GM10248 (cell line): ENCODE measurements at places on chromosomes 5 and 9.

DNA sequence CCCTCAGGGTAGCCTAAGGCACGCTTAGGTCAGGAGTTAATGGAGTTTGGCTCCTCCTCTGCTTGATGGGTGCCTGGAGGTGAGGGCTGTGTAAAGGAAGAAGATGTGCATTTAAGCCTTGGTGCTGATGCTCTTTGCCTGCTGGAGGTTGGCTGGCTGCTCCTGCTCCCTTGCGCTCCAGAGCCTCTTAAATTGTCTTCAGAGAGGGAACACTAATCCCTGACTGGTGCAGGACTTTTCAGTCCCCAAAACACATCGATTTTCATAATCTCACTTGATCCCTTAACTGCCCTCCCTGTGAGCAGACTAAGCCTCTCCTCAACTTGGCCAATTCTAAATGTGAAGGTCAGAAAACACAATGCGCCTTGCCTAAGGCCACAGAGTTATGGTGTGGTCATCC lies 16.2 kb upstream of the TCOF1 start:
- DNase-seq = no peak

DNA sequence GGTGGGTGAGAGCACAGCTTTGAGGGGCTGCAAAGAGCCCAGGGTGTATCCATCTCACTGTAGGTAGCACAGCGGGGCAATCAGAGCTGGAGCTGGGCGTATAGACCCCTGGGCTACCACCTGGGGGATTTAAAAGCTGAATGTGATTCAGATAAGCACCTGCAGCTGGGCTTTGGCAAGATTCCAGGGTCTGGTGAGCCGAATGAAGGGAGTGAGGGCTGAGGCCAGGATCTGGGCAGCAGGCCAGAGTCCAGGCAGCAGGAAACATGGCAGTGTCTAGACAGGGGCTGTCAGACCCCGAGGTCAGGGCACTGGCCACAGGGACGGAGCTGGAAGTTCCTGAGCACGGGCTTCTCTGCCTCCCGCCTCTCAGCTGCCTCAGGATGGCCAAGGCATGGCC lies 8.7 kb downstream of the ASS1 start:
- no peak for DNase-seq

DNA sequence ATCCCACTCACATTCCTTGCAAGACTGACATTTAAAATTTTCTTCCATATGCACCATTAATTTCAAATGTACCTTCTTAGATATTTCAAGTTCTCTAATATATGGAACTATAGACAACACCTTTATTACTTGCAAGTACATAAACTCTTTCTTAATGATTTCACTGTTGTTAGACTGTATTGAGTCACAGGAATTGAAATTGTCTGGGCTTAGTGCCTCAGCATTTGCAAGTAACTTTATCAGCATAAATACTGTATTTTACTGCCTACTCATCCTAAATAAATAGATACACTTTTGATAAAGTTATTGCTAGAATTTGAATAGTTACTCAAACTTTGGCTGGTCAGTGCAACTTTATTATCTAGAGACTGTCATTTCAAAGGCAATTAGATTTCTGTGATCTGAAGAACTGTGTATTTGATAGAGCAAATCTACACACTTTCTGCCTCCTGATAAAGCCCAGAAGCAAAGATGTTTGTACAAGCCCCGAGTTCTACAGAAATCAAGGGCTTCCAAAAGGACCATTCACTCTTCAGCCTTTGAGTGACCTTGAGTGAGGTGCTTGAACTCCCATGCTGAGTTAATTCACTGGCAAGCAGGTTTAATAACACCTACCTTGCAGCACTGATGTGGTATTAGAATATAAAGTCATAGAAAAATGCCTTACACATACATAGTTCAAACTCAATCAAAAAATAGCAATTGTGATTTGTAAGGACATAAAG lies 91.6 kb downstream of the COX7C start:
- DNase-seq = no peak

DNA sequence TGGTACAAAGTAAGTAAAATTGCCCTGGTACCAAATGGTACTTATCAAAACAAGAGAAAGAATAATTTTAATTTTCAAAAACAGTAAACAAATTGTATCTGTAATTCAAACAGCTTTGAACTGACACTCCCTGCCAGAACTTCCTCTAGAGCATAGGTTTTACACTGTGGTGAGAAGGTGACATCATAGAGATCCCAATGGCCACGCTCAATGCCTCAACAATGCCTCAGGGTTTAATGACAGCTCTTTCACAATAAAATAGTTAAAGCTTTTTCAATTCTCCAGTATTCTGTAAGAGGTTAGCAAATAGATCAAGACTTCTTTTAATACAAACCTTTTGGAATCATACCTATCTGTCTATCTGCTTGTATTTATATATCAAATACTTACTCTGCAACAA lies 437.1 kb downstream of the PRR16 start:
- no peak for DNase-seq

GRCh38 chr9:121634329-121635261 lies 16.8 kb upstream of the DAB2IP start:
- DNase-seq = peak; percentile 71

- no peak for DNase-seq
Observed at GRCh38 chr9:130587921-130588320, 8.5 kb downstream of the FUBP3 start.

GRCh38 chr9:13952906-13953305 lies 361.0 kb downstream of the NFIB start:
- DNase-seq = no peak

DNA sequence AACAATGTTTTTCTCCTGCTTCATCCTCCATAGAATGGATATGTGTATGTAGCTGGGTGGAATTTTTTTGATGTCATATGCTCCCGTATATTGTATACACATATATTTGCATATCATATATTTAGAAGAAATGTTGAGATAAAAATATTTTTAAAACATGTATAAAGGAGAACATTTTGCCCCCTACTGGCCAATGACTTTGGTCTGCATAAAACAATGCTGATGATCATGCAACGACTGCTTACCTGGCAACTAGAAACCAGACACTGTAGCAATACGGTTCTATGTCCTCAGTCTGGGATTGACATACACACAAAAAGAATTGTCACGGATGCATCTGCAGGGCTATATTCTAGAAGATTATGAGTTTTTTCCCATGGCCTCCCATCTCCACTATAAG lies 503.6 kb downstream of the ELAVL2 start:
- no peak for DNase-seq

- no peak for DNase-seq
Observed at GRCh38 chr5:168304349-168304748, 12.9 kb downstream of the WWC1 start.

DNA sequence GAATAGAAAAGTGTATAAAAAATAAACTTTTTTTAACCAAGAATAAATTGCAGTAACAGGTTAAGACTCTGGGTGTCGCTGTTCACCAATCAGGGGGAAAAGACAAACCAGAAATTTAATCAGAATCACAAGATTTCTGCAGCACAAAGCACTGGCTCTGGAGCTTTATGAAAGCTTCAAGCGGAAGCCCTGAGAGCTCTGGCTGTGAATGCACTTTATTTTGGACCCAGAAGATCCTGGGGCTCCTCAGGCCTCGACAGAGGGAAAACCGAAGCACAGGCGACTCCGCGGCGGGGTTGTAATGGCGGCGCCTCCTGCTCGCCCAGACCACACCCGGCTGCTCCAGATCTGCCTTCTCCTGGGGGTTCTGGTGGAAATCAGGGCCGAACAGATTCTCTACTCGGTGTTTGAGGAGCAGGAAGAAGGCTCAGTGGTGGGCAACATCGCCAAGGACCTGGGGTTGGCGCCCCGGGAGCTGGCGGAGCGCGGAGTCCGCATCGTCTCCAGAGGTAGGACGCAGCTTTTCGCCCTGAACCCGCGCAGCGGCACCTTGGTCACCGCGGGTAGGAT lies at the start of gene PCDHGA4:
TSS of gene PCDHGA4 (plus strand) at position 122 of the 570 bp plus-strand sequence. CDS start at position 209, 87 bp downstream.
- DNase-seq = no peak

DNA sequence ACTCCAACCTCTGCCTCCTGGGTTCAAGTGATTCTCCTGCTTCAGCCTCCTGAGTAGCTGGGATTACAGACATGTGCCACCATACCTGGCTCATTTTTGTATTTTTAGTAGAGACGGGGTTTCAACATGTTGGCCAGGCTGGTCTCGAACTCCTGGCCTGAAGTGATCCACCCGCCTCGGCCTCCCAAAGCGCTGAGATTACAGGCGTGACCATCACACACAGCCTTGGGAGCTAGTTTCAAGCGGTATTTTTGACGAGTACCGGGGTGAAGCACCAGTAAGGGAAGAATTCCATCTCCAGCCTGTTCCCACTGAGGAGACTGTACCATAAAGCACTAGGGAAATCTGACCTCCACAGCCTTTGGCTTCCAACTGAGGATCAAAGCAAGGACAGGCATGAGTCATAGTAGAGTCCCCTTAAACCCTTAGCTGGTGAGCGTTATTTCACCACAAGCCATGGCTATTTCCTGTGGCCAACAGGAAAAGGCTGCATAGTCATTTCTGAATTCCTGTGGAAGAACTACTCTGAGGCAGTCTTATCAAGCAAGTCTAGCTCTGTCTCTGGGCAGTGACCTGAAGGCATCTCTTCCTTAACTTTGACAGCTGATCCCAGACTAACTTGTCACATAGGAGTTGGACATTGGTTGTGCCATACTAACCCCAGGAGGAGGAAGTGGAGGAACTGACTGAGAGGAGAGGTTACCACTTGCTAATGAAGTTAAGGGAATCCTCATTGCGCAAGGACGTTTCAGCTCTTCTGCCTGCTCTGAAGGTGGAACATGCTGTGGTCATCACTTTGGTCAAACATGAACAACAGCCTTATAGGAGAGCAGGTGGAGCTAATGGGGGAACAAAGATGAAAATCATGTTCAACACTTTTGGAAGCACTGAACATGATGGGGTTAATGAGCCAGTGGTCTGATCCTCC lies 85.8 kb upstream of the DMRT1 start:
- no peak for DNase-seq

GRCh38 chr5:10233505-10233904 lies 16.2 kb downstream of the ATPSCKMT start:
- DNase-seq = no peak

GRCh38 chr5:77251921-77252320 lies 41.4 kb downstream of the PDE8B start:
- DNase-seq = no peak

DNA sequence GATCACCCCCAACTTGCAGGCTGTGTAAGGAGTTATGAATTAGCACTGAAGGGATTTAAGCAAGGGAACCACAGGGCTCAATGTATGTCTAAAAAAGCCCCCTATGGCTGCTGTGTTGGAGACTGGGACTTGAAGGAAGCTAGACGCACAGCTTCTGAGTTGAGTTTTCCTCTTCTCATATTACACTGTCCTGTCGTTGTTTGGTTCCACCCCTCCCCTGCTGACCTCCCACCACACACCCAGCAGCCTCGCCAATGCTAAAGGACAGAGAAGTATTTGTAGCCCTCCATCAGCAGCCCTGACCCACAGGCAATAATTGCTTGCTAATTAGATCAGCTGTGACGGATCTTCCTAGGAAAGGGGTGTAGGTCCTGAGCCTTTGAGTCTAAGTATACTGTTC lies 15.1 kb upstream of the CARTPT start:
- DNase-seq = no peak

GRCh38 chr9:8437876-8438275 lies 638.3 kb upstream of the DMAC1 start:
- DNase-seq = no peak

DNA sequence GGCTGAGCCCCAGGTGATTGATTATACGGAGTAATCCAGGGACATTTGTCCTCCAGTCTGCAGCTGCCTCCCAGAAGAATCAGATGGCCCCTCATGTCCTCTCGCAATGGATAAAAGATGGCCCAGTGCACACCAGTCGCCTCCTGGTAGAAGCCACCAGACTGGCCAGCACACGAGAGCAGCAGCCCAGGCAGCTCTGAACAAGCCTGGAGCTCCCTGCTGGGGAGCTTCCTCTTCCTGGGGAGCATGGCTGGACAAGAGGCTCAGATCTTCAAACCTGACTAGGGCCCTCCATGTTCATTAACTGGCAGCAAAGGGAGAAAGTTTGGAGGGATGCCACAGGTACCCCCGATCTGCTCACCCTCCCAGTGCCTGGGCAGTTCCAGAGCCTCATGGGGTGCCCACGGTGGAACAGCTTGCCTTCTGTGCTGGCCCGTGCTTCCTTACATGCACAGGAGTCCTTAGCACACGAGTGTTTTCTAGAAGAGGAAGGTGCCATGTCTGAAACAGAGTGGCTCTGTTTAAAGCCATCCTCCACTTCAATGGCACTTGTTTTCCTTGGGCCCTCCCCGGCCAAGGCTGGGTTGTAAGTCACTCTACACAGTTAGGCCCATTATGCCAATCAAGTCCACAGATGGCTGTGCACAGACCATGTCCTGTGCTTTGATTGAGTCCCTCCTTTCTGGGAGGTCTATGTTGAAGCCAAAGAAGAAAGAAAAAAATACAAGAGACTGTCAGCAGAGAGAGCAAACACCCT lies 75.6 kb downstream of the PRRT1B start:
- DNase-seq = no peak

DNA sequence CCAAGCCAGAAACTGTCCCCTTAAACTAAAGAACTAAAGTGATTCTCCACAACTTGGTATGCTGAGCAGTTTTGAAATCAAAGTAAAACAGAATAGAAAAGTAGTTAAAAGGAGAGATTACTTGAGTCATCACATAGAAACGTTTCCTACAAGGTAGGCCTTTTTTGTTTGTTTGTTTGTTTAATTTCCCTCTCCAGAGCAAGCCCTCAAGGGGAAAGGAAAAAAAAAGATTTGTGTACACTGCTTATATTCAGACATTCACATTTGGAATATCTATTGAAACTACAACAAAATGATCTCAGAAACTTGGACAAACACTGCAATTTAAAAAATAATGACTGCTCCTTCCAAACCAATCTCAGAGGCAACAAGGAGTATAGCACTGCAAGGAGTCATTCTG lies 304.7 kb upstream of the NREP start:
- no peak for DNase-seq

- DNase-seq = no peak
Observed at GRCh38 chr9:133109931-133110650, 10.9 kb downstream of the RALGDS start.

GRCh38 chr5:140221697-140222223 lies 46.8 kb downstream of the CYSTM1 start:
- DNase-seq = no peak

DNA sequence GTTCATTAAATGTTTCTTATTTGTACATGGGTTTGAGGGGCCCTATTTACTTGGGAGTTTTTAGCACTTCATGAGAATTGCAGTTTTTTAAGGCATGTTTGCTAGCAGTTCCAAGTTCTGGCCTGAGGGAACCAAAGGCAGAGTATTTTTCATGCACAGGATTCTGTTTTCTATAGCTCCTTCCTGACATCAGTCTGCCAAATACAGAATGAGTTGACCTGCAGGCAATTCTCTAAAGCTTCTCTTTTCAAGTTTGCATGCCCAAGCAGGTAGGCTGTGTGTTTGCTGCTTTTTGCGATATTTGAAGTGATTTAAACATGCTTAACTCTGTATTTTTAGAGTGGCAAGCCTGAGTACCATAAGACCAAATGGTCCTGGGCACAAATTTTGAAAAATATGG lies 75.8 kb downstream of the AOPEP start:
- DNase-seq = no peak

DNA sequence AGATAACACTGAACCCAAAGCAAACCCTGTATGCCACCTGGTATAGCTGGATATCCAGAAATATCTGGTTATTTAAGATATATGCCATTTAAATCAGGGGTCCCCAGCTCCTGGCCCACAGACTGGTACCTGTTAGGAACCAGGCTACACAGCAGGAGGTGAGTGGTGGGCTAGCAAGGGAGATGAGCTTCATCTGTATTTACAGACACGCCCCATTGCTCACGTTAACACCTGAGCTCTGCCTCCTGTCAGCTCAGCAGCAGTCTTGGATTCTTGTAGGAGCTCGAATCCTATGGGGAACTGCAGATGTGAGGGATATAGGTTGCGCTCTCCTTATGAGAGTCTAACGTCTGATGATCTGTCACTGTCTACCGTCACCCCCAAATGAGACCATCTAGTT lies 646.6 kb downstream of the TLE4 start:
- no peak for DNase-seq

GRCh38 chr9:7216004-7216841 lies 458.4 kb downstream of the KDM4C start:
- DNase-seq = no peak
